ENCODE measurements at places on chromosomes 5 and 9.

GRCh38 chr9:136093995-136094881 is 851 bp downstream of the NACC2 start:
- DNase-seq: peak; percentile 66

DNA sequence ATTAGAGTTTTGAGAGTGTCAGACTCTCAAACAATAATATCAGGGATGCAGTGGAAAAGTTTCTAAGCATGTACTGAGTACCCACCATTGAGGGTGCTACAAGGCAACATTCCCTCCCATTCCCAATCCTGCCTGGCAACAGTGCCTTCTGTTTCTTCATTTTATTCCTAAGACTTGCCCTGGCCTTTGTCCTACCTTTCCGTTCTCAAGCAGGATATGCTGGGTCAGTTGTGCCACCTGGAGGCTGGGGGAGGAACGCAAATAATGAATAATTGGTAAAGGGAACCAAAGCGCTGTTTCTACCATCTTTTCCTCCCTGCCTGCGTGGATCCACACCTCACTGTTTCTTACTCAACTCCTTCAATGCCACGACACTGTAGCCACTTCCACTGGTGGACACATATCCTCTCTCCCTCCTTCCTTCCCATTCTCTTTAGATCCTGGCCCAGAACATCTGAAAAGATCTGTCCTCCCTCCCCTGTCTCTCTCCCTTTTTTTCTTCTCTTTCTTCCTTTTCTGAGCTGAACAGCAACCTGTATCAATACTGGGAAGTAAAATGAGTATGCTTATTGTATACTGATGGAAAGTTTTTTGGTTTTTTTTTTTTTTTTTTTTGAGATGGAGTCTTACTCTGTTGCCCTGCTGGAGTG is 149.5 kb downstream of the C9orf152 start:
- DNase-seq: peak; percentile 53

DNA sequence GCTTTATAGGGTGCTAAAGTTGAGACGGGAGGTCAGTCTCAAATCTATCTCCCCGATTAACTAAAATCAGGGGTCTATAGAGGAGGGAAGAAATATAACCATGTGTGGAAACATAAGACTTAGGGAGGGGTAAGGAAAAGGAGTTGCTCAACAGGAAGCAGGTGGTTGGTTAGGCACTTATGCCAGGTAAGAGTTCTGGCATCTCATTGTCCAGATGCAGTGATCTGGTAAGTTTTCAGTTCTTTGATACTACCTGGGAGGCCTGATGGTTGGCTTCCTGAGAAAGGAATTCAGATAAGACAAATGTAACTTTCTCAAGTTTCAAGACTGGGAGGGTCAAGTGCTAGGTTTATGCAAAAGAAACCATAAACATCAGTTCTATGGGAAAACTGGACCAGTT is 47.7 kb downstream of the CERT1 start:
- no peak for DNase-seq

GRCh38 chr9:83186155-83186737 is 123.3 kb upstream of the RASEF start:
- DNase-seq: no peak

GRCh38 chr9:138099803-138100598 is 222.4 kb downstream of the CACNA1B start:
- no peak for DNase-seq

DNA sequence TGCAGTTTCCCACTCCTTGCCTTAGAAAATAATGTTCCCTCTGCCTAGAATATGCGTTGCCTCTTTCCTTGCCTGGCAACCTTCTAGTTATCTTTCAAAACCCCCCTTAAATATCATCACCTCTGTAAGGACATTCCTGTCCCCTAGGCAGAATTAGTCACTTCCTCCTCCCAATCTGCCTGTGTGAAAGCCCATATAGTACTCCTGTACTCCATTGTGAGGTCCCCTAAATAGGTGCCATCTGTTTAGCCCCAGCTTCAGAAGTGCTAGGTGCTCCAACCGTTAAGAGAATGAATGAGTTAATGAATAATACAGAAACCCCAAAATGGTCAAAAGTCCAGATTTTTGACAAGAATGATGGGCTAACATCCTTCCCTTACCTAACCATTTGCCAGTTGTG is 181.4 kb downstream of the GDNF start:
- DNase-seq: no peak

- DNase-seq: no peak
Observed at GRCh38 chr9:91302831-91303230, 58.9 kb downstream of the AUH start.

DNA sequence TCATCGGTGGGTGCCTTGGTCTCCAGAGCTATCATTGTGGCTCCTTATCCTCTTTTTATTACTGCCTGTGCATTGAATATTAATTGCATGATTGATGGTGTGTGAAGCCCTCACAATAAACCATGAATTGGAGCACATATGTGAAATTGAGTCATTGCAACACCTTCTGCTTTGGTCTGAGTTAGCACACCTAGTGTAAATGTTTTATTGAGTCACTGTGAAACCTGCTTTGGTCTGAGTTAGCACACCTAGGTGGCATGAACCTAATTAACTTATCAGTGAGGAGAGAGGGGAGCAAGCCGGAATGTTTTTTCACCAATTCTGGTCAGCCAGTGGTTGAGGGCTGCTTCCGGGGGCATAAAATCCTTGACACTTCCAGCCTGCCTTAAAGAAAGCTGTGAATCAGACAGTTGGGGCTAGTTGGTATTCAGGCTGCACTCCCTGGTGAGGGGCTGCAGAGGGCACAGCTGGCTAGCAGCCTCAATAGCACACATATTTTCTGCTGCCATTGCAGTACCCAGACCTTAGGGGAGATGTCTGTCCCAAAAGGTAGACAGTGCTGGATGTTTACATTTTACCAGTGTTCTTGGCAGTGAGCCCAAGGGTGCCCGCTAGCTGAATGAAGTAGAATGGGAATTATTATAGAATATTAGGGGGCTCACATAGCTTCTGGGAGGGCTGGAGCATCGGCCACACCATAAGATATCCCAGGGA is 76.5 kb upstream of the GOLM1 start:
- DNase-seq: no peak

- DNase-seq: no peak
Observed at GRCh38 chr9:89576404-89576839, 28.4 kb upstream of the GADD45G start.

GRCh38 chr5:18395126-18396110 is 761.2 kb downstream of the TAF11L14 start:
- DNase-seq: no peak

GRCh38 chr5:14793851-14794250 is 77.7 kb downstream of the ANKH start:
- DNase-seq: no peak

- no peak for DNase-seq
Observed at GRCh38 chr9:87109231-87109631, 161.9 kb upstream of the GAS1 start.

DNA sequence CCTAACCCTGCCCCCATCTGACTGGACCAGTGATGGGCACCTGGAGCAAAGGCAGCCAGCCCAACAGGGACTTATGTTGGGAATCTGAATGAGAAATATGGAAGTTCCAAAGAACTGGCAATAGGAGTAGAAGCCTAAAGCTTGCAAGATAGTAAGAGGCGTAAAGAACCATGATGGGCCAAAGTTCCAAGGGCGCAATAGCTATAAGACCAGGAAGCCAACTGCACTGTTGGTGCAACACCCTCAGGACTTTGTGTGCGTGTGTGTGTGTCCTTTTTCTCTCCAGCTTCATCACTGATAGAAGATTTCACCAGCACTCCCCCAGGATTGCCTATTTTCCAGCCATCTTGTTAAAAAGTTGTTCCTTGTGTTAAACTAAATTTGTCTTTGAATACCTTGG is 92.8 kb downstream of the ZNF608 start:
- no peak for DNase-seq

- DNase-seq: peak; percentile 50
Observed at GRCh38 chr5:172123269-172123692, 64.7 kb downstream of the STK10 start.

DNA sequence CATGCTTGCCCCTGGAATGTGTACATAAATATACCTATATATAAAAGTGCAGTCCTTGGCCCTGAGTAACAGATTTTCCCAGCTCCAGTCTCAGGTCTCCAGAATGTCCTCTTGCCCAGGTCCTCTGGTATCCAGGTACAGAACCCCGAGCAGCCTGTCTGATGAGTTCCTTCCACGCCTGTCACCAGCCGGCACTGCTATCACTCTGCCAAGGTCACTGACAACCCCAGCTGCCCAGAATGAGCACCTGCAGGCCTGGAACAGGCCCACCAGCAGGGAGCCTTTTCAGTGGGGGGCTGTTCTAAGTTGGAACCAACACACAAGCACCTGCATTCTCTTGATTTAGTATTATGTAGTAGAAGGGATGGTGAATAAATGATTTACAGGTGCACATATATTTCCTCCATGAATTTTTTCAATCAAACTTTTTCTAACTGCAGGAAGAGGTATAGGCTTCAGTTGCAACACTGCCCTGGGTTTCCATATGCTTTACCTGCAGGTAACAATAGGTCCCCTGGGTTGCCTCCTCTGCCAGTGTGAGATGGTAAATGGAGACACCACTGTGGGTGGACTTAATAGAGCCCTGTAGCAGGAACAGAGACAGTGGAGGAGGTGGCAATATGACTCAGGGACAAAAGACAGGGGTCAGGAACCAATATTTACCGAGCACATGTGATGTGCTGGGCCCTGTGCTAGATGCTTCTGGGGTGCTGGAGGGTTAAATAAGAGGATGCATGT is 291.9 kb downstream of the SPOCK1 start:
- peak; percentile 40 for DNase-seq

DNA sequence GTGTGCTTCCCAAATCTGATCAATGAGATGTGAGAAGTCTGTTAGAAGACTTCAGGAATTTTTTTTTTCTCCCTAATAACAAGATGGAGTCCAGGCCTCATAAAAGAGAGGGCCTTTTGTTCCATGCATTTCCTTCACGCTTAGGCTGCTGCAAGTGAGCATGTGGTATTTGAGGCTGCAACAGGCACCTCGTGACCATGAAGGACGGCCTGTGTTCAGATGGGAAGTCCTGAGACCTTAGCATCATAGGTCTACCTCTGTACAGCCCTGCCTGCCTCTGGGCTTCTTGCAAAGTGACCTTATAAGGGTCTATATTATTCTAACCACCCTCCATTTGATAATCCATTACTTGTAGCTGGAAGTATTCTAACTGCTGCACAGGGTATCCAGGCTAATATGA is 86.6 kb downstream of the BOD1 start:
- DNase-seq: no peak

DNA sequence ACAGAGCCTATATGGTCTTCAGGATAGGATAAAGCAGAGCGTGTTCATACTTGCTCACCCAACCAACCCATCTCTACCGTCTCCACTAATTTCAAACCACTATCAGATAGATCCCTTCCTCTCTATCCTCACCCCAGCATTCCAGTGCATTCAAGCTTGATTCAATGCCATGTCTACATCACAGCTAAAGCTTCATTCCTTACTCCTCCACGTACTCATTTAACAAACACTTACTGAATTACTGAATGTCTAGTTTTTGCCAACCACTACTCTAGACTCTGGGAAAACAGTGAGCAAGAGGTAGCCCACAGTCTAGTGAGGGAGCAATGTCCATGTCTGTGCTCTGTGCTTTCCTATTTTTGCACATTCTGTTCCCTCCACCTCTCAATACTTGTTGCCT is 163.5 kb upstream of the MSX2 start:
- DNase-seq: no peak

DNA sequence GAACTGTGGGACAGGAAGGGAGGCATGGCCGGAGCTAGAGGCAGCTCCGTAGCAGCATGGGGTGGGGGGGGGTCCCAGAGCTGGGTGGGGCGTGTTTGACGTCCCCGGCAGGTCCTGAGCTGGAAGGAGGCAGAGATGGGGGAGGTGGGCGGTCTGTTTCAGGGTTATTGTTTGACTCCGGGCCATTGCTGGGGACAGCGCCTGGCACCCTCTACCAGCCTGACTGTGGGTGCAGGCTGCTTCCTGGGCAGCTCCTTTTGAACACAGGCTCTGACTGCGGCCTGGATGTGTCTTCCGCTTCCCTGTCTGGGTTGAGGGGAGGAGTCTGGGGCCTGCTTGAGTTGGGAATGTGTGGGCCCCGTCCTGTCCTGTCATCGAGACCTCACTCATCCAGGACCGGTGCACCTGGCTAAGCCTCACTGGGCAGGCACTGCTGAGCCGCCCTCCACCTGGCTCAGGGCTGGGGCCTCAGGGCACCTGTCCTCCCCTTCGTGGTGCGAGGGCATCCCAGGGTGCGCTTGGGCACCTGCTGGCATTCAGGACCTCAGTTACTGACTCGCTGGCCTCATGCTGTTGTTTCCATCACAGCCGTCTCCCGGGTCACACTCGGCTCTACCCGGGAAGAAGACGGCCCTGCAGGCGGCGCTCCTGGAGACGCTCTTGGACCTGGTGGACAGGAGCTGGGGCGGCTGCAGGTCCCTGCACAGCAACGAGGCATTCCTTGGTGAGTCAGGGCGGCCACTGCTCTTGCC is 26.5 kb downstream of the CEP72 start:
- peak; percentile 7 for DNase-seq

GRCh38 chr5:76367623-76368371 is 35.3 kb upstream of the IQGAP2 start:
- no peak for DNase-seq

GRCh38 chr5:56377573-56377972 is 144.4 kb upstream of the ANKRD55 start:
- DNase-seq: no peak

GRCh38 chr5:101102506-101102905 is 199.4 kb upstream of the ST8SIA4 start:
- no peak for DNase-seq

GRCh38 chr5:159906943-159907342 is 9.3 kb upstream of the ADRA1B start:
- peak; percentile 51 for DNase-seq

GRCh38 chr5:154714266-154714986 is 40.8 kb upstream of the LARP1 start:
- peak; percentile 38 for DNase-seq

GRCh38 chr5:56986626-56986947 is 34.7 kb upstream of the MIER3 start:
- no peak for DNase-seq

DNA sequence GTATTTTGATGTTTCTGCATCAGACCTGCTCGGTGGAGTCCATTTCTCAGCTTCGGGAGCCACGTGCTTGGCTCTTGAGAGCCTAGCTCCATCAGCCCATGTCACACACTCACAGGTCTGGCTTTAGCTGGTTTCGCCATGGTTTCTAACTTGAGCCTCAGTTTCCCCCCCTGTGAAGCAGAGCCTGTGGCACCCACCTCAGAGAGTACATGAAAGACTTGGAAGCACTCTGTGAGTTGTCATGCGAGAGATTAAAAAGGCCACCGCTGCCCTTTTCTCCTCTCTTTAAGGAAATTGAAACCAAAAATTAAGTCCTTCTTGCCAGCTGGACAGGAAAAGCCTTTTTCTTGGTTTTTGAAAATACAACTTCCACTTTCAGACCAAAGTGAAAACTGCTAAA is 8.8 kb downstream of the TENT4A start:
- no peak for DNase-seq

Measured in mucosa of gallbladder (tissue), 1 donor.